Retina (tissue), 1 donor: ENCODE measurements at places on chromosomes 12 and 14.

DNA sequence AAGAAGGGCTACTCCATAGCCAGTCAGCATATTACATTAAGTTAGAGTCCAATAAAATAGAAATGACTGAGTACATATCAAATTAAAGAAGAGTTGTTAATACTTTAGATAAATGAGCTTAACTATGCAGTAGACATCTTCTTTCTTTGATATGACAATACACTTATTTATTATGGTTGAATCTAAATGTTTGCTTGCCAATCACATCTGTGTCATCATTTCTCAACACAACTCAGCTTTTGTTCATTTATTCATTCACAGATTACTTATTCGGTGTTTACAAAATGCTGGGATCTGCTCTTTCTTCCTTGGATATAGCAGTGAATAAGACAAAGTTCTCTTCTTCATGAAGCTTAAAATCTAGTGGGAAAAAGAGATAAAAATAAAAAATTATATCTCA is 614.6 kb upstream of the ATP2B1 start:
- DNase-seq, result no peak

DNA sequence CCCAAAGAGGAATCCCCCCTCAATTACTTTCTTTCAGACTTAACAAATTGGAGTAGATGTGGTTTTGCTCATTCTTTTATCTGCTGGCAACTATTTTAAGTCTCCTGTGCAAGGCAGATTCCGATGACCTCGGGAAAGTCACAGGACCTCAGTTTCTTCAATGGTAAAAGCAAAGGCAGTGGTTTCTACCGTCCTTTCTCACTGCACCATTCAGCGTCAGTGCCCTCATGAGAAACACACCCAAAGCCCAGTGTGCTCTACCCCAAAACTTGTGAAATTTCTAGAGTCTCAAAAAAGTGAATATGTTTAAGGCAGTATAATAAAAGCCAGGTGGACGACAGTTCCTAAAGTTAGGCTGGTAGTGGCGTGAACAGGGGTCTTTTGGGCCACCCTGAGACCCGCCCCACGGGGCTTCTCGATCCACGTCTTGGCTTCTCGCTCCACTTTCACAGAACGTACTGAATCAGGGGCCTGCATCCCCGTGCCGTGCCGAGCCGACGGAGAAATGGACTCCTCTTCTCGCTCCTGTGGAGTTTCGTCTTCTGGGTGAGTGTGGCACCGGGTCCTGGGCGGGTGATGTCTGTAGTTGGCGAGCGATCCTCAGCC is 1.3 kb upstream of the ARHGAP5 start:
- DNase-seq, result no peak

- no peak for DNase-seq
Measured at GRCh38 chr14:95468448-95469133, 47.9 kb downstream of the SYNE3 start.

DNA sequence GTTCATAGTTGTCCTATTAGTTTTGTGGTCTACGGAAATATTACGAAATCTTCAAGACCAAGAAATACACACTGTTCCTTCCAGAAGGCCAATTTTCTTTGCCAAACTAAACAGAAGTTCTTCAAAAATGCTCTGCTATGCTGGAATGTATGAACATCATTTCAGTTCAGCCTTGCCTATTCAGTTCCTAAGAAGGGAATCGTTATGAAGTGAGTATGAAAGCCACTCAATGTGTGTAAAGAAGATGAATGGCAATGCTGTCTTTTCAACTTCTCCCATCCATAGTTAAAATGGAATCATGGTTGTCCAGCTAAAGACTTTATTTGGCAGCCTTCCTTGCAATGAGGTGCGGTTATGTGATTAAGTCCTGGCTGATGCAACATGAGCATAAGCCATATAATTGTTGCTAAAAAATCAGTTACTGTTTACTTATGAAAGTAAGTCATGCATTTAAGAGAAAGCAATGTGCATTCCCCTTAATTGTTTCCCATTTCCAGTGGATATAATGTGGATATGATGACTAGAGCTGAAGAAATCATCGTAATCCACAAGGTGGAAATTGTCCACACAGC is 73.8 kb upstream of the PTPRR start:
- DNase-seq, result no peak

DNA sequence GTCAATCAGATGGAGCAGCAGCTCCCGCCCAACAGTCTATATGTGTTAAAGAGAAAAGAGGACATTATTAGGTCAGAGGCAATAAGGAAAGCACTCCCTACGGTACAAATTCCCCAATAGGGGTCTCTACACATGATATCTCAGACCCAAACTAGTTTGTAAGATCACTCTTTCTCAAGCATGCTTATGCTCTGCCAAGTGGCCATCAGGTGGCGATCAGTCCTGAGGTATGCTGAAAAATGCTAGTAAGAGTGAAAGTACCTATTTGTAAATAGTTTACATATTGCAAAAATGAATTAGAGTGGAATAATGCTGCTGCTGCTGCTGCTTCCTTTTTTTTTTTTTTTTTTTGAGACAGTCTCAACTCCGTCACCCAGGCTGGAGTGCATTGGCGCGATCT is 61.0 kb downstream of the CPM start:
- no peak for DNase-seq

GRCh38 chr12:27682534-27682933 is 13.7 kb upstream of the REP15 start:
- DNase-seq, result no peak

DNA sequence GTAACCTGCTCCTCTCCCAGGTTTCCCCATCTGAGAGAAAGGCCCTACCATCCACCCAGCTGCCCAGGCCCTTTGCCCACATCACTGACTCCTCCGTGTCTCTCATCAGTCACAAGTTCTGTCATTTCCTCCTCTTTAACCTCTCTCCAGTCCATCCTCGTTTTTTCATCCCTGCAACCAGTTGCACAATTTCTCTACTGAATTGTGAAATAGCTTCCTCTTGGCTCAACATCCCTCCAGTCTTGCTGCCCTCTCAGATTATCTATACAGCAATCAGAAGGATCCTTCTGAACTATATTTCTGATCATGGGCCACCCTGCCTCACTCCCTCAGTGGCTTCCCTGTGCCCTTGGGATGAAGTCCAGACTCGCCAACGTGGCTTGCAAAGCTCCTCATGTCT is 6.8 kb downstream of the FAM161B start:
- DNase-seq, result no peak

DNA sequence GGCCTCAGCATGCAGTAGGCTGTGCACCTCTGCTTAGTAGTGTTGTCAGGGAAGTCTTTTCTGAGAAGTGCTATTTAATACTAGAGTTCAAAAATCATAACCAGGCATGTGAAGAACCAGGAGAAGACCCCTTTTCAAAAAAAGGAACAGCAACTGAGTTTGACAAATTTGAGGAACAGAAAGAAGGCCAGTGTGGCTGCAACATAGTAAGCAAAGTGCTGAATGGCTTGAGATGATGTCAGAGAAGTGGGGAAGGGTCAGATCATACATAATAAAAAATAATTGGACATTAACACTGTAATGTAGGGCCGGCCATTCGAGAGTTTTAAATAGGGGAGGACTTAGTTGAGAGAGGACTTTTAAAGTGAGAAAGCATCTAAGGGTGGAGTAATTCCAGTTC is 11.1 kb upstream of the CNTN1 start:
- DNase-seq, result no peak

GRCh38 chr12:51403681-51404136 is 12.5 kb upstream of the GALNT6 start:
- no peak for DNase-seq

DNA sequence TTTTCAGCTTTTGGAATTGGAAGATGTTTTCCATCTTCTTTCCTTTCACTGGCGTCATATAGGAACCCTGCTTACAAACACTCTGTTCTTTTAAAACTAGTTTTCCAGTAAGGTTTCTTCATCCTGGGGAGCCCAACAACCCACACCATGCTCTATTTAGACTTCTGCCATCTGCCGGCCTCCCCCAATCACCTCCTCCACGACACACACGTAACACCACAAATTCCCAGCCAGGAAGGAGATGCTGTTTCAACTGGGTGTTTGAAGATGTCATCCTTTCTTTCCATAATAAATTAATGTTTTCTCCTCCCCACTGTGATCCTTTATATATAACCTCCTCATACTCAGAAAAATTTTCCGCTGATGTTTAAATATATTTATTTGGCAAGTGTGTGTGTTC is 231.4 kb upstream of the DDHD1 start:
- no peak for DNase-seq

GRCh38 chr12:86683568-86684304 is 427.5 kb upstream of the MGAT4C start:
- no peak for DNase-seq

- DNase-seq, result no peak
Measured at GRCh38 chr12:67740711-67741110, 92.2 kb downstream of the DYRK2 start.

GRCh38 chr12:104232609-104233280 is 17.2 kb downstream of the TXNRD1 start:
- DNase-seq, result no peak
